ENCODE measurements at places on chromosomes 6 and 20. TPM values are rescaled to one million over a fixed set of nuclear protein-coding genes. Genes with fewer than 3 reads are reported as not detected.

The SNX9 gene
- total RNA-seq, result 18.1 TPM

The HCK gene
- not detected for total RNA-seq

The ATF6B gene
- 83.6 TPM for total RNA-seq

The TFAP2A gene
- 9.6 TPM for total RNA-seq

The UNC5CL gene
- 1.6 TPM for total RNA-seq

The RSPH9 gene
- total RNA-seq, result 0.63 TPM

The SLC17A2 gene
- not detected for total RNA-seq

The BPIFA1 gene
- total RNA-seq, result not detected

The CYP39A1 gene
- total RNA-seq, result 2.1 TPM

The TRIM38 gene
- total RNA-seq, result 0.77 TPM

DNA sequence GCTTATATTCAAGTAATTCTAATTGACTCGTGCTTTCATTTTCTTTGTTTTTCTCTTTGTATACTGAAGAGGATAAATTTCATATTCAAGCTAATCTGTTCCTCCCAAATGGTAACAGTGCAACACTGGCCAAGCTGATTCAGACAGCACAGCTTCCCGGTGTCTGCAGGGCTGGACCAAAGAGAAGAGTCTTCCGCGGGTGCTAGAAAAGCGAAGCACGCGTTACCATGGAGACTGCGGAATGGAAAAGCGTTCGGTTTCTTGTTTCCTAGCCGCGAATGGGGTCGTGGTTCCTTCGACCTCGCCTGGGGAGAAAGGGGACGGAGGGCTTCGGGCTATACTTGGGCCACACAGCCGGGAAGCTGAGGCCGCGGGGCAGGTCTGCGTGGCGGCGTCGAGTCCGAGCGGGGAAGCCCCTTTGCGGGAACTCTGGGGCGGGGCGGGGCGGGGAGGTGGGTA lies 6.2 kb upstream of the ZNF311 start:
- peak overlapping the region; percentile 0 for H3K27ac ChIP-seq
- no peaks in the 10 kb centered on the region for H3K36me3 ChIP-seq
- DNase-seq, result peak; percentile 57
- peak overlapping the region; percentile 80 for H3K4me3 ChIP-seq

GRCh38 chr6:74259981-74260380 lies 564.0 kb downstream of the CD109 start:
- no peaks in the 10 kb centered on the region for H3K27me3 ChIP-seq
- no peaks in the 10 kb centered on the region for H3K36me3 ChIP-seq
- H3K4me1 ChIP-seq, result no peaks in the 10 kb centered on the region
- H3K4me3 ChIP-seq, result no peak overlapping the region
- no peak for DNase-seq

GRCh38 chr20:38825901-38826625 lies 20.6 kb downstream of the PPP1R16B start:
- DNase-seq, result no peak
- no peak overlapping the region for H3K27ac ChIP-seq
- peaks cover 16% of the 10 kb centered on the region for H3K27me3 ChIP-seq
- H3K4me3 ChIP-seq, result no peak overlapping the region
- H3K36me3 ChIP-seq, result no peaks in the 10 kb centered on the region
- peaks cover 19% of the 10 kb centered on the region for H3K4me1 ChIP-seq

GRCh38 chr20:33812152-33812849 lies 1.2 kb downstream of the CHMP4B start:
- peak overlapping the region; percentile 94 for H3K4me3 ChIP-seq
- no peaks in the 10 kb centered on the region for H3K36me3 ChIP-seq
- no peak for DNase-seq
- no peaks in the 10 kb centered on the region for H3K27me3 ChIP-seq
- H3K27ac ChIP-seq, result peak overlapping the region; percentile 80

- no peak for DNase-seq
- H3K4me1 ChIP-seq, result no peaks in the 10 kb centered on the region
- no peak overlapping the region for H3K27ac ChIP-seq
- H3K27me3 ChIP-seq, result no peaks in the 10 kb centered on the region
Measured at GRCh38 chr6:3592371-3592941, 135.6 kb upstream of the SLC22A23 start.

- peaks cover 14% of the 10 kb centered on the region for H3K4me1 ChIP-seq
- H3K4me3 ChIP-seq, result peak overlapping the region; percentile 80
- DNase-seq, result no peak
- no peaks in the 10 kb centered on the region for H3K36me3 ChIP-seq
- H3K27ac ChIP-seq, result no peak overlapping the region
Measured at GRCh38 chr6:41736186-41736733, 852 bp upstream of the TFEB start.

DNA sequence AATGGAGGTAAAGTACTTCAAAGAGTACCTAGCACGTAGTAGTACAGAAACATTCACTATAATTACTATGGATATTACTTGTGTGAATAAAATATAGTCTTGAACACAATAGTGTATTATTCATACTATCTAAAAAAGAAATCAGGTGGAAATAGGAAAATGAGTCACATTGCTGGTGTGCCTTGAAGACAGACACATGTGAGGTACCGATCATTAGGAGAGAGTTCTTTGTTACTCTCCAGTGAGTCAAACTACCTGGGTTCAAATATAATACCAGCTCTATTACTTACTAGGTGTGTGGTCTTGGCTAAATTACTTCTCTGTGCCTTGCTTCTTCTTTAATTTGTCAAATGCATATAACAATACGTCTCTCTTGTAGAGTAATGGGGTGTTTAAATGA lies 50.8 kb upstream of the BEND6 start:
- H3K4me1 ChIP-seq, result peaks cover 4% of the 10 kb centered on the region
- DNase-seq, result no peak
- no peaks in the 10 kb centered on the region for H3K36me3 ChIP-seq
- H3K4me3 ChIP-seq, result no peak overlapping the region

GRCh38 chr6:72182337-72183246 lies 296.2 kb downstream of the RIMS1 start:
- DNase-seq, result peak; percentile 30
- peak overlapping the region; percentile 90 for H3K4me3 ChIP-seq
- peaks cover 9% of the 10 kb centered on the region for H3K36me3 ChIP-seq
- peaks cover 10% of the 10 kb centered on the region for H3K4me1 ChIP-seq
- H3K27ac ChIP-seq, result no peak overlapping the region

DNA sequence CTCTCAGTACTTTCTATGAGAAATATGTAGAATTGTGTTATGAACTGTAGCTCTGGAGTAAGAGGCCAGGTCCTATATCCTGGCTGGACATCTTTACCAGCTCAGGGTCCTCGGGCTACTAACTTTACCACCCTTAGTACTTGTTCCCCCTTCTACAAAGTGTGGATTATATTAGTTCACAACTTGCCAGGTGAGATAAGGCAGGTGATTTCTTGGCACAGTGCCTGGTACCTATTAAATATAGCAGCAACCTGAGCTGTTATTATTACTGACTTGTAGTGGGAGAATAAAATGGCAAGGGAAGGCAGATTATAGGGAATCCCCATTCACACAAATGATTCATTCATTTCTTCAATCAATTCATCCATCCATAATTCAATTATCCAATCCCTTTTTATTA lies 150.1 kb downstream of the DOK5 start:
- DNase-seq, result no peak
- peak overlapping the region; percentile 47 for H3K4me3 ChIP-seq
- H3K36me3 ChIP-seq, result no peaks in the 10 kb centered on the region
- H3K27me3 ChIP-seq, result no peaks in the 10 kb centered on the region
- H3K27ac ChIP-seq, result no peak overlapping the region

- no peaks in the 10 kb centered on the region for H3K36me3 ChIP-seq
- H3K27ac ChIP-seq, result no peak overlapping the region
- peaks cover 6% of the 10 kb centered on the region for H3K4me1 ChIP-seq
- no peak for DNase-seq
- H3K27me3 ChIP-seq, result peaks cover 8% of the 10 kb centered on the region
- no peak overlapping the region for H3K4me3 ChIP-seq
Measured at GRCh38 chr6:53647462-53648094, 18.0 kb downstream of the KLHL31 start.

GRCh38 chr20:12989586-12990115 lies 19.1 kb upstream of the SPTLC3 start:
- no peak for DNase-seq
- no peaks in the 10 kb centered on the region for H3K36me3 ChIP-seq
- H3K27ac ChIP-seq, result no peak overlapping the region
- peaks cover 5% of the 10 kb centered on the region for H3K4me1 ChIP-seq

DNA sequence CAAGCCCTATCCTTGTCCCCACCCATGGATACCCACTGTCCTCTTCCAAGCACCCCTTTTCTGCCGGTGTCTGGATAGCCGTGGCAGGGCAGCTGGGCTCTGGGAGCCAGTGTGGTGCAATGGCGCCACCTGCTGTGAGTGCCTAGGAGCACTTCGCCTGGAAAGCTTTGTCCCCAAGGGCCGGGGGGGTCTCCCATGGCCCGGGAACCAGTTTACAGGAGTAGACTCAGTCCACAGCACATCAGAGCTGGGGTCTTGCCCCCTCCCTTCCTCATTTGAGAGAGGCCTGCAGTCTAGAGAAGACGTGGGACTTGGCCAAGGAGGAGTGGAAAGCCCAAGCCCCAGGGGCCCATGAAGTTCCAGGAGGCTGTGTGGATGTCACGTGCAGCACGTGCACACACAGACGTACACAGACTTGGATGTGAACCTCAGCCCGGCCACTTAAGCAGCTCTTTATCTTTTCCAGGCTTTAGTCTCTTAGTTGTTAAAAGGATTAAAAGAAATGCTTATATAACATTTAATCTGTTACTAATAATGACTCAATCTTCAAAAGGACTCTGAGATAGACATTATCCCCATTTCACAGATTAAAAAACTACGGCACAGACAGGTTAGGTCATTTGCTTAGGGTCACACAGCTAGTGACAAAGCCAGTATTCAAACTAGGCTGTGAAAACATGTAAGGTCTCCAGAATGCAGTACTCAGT lies 40.9 kb upstream of the CDH22 start:
- H3K4me1 ChIP-seq, result peaks cover 33% of the 10 kb centered on the region
- peak overlapping the region; percentile 63 for H3K4me3 ChIP-seq
- H3K27me3 ChIP-seq, result peaks cover 9% of the 10 kb centered on the region
- peak; percentile 74 for DNase-seq

GRCh38 chr6:51016489-51016888 lies 197.8 kb downstream of the TFAP2B start:
- H3K27me3 ChIP-seq, result no peaks in the 10 kb centered on the region
- H3K36me3 ChIP-seq, result no peaks in the 10 kb centered on the region
- no peak overlapping the region for H3K4me3 ChIP-seq
- H3K27ac ChIP-seq, result no peak overlapping the region
- peaks cover 4% of the 10 kb centered on the region for H3K4me1 ChIP-seq

- no peaks in the 10 kb centered on the region for H3K27me3 ChIP-seq
- no peak overlapping the region for H3K27ac ChIP-seq
- H3K4me1 ChIP-seq, result peaks cover 48% of the 10 kb centered on the region
- no peaks in the 10 kb centered on the region for H3K36me3 ChIP-seq
- no peak for DNase-seq
Measured at GRCh38 chr6:8182902-8183665, 80.7 kb upstream of the EEF1E1 start.

GRCh38 chr6:108807928-108808327 lies 40.3 kb upstream of the ARMC2 start:
- no peak overlapping the region for H3K4me3 ChIP-seq
- no peaks in the 10 kb centered on the region for H3K36me3 ChIP-seq
- no peaks in the 10 kb centered on the region for H3K27me3 ChIP-seq
- DNase-seq, result no peak
- peaks cover 15% of the 10 kb centered on the region for H3K4me1 ChIP-seq
- no peak overlapping the region for H3K27ac ChIP-seq

GRCh38 chr6:64225503-64225902 lies 589.9 kb downstream of the PHF3 start:
- no peaks in the 10 kb centered on the region for H3K27me3 ChIP-seq
- H3K4me1 ChIP-seq, result no peaks in the 10 kb centered on the region
- DNase-seq, result no peak
- H3K4me3 ChIP-seq, result no peak overlapping the region
- no peak overlapping the region for H3K27ac ChIP-seq
- no peaks in the 10 kb centered on the region for H3K36me3 ChIP-seq

DNA sequence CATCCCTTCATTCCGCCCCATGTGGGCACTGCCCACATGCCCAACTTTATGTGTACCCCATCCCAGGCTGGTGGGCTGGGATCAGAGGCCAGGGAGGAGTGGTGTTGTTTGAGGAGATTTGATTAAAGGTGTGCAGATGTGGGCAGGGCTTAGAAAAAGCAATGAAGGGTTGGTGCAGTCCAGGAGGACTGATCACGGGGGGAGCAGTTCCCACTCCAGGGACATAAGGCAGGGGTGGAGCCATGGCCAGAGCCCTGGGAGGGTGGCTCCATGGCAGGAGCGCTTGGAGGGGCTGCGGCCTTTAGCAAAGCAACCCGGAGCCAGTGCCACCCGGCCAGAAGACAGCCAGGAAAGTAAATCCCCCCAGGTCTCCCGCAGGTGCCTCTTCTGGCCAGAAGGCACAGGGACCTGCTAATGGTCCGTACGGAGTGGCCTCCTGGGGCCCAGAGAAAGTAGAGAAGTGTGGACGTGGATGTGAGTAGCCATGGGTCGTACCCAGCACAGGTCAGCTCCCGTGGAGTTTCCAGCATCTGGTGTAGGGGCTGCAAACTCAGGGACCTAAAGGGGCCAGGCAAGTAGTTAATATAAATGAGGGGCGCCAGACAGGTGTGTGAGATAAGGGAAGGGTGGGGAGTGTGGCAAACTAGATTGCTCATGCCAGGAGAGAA lies 62.1 kb upstream of the APCDD1L start:
- H3K36me3 ChIP-seq, result no peaks in the 10 kb centered on the region
- peaks cover under 1% of the 10 kb centered on the region for H3K4me1 ChIP-seq

- DNase-seq, result peak; percentile 28
- peak overlapping the region; percentile 43 for H3K27ac ChIP-seq
- no peak overlapping the region for H3K4me3 ChIP-seq
- peaks cover 10% of the 10 kb centered on the region for H3K4me1 ChIP-seq
Measured at GRCh38 chr20:44089987-44090674, 96.9 kb downstream of the JPH2 start.

- H3K36me3 ChIP-seq, result no peaks in the 10 kb centered on the region
- no peaks in the 10 kb centered on the region for H3K27me3 ChIP-seq
- DNase-seq, result no peak
- H3K27ac ChIP-seq, result no peak overlapping the region
Measured at GRCh38 chr6:105847433-105847832, 238.7 kb upstream of the PRDM1 start.

GRCh38 chr6:117976030-117976651 lies 69.1 kb downstream of the SLC35F1 start:
- H3K27ac ChIP-seq, result peak overlapping the region; percentile 38
- no peaks in the 10 kb centered on the region for H3K27me3 ChIP-seq
- peak; percentile 29 for DNase-seq
- peaks cover 35% of the 10 kb centered on the region for H3K4me1 ChIP-seq

Data from neural crest cell (in vitro differentiated cells).